ENCODE measurements at places on chromosomes 2 and 18.

DNA sequence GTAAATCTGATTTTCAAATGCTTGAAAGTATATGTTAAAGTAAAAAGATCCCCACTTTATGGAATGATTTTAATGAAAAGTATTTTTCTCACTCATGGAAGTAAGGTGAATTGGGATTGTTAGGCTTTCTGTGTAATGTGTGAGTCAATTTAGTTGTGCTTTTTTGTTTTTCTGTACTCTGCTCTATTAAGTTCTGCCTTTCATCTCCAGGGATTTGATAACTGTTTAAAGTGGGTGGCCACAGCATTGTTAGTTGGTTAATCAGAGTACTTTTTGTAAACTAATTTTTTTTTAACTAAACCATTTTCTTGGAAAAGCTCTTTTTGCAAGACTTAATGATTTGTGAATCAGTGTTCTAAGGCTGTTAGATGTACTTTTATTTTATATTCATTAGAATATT is 76.8 kb downstream of the ABI2 start:
- DNase-seq, result no peak

- no peak for DNase-seq
Observed at GRCh38 chr2:15367205-15367604, 193.9 kb downstream of the NBAS start.

DNA sequence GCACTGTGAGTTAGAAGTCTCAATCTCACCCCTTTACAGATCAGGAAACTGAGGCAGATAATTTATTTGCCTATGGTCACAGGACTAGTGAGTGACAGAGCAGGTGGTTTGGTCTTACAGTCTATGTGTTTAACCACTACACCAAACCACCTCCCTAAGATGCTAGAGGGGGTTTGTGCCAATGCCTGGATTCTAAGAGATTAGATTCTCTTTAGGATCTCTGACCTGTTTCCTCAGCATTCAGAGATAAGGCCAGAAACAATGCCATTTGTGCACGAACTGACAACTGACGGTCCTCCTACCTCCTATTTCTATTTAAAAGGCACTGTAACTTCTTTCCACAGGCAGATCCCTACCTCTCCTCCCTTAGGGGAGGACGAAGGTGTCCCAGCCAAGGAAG is 2.3 kb upstream of the SLC20A1 start:
- no peak for DNase-seq

- DNase-seq, result no peak
Observed at GRCh38 chr2:234472155-234472554, 24.7 kb downstream of the ARL4C start.

DNA sequence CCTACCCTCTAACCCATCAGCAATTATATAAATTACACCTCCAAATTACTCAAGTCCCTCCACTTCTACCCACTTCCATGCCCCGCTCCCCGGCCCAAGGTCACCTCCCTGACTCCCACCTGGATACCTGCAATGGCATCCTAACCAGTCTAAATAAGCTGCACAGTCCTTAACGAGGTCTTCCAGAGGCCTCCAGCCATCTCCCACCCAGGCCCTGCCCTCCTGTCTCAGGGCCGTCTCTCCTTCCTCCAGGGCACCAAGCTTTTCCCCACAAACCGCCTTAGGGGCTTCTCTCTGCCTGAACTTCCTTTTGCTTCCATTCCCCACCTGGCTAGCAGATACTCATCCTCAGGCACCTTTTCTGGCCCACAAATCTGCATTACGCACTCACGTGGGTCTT is 4.8 kb downstream of the L3MBTL4 start:
- DNase-seq, result no peak

DNA sequence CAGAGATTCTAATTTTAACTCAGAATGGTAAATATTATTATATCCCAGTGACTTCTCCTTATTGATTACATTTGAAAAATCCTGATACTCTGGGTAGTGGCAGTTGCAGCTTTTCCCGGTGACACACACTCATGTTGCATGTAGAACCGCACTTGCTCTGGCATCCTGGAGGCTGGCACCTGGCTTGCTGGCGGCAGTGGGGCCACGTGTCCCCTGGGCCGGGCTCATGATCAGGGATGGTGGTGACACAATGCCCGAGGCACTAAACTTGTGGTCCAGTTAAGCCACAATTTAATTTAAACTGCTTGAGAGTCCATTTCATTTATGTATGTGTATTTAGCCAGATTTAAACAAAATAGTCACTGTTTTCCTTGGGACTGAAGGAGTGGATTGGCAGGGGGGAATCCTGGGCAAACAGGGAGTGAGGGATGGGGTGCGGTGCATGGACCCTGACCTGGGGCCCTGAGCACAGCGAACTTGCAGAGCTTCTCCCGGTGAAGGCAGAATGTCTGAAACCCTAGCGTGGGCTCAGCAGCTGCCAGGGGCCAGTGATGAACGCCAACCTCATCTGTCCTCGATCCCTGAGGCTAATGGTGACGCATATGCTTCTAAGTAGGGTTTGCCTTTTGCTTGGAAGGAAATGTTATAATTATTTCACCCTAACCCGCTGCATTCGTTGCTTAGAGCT is 50.0 kb downstream of the KCNG2 start:
- DNase-seq, result no peak

GRCh38 chr2:216622526-216622925 is 10.7 kb upstream of the IGFBP2 start:
- no peak for DNase-seq

DNA sequence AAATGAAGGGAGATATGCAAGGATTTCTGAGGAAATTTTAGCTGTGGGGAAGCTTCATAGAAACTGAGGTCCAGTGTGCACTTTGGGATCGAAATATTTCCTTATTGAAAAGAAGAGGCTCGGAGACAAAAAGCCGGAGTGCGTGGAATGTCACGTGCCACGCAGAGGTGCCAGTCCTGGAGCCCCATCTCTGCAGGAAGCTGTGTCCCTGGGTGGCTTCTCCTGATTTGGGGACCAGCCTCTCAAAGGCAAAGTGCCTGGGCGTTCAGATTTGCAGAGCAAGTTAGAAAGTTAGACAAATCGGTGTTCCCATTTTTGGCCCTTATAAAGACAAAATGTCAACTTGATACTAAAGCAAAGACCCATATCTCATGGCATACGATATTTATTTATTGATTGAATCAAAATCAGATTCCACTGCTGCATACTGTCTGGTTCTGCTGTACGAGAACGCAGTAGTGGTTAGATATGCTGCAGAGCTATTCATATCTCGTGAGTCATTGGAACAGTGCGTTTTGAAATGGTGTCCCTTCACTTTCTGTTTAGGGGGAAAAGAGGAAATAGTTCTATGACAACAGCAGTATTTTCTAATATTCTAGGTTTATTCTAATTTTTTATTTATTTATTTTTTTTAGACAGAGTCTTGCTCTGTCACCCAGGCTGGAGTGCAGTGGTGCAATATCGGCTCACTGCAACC is 9.1 kb upstream of the ATG16L1 start:
- no peak for DNase-seq

GRCh38 chr2:64214281-64215115 is 70.3 kb upstream of the PELI1 start:
- DNase-seq, result peak; percentile 26

GRCh38 chr2:30655660-30656059 is 151.6 kb downstream of the CAPN13 start:
- DNase-seq, result no peak

- no peak for DNase-seq
Observed at GRCh38 chr18:67957684-67958083, 441.2 kb upstream of the DSEL start.

GRCh38 chr2:30797381-30798015 is 9.7 kb downstream of the CAPN13 start:
- DNase-seq, result no peak

DNA sequence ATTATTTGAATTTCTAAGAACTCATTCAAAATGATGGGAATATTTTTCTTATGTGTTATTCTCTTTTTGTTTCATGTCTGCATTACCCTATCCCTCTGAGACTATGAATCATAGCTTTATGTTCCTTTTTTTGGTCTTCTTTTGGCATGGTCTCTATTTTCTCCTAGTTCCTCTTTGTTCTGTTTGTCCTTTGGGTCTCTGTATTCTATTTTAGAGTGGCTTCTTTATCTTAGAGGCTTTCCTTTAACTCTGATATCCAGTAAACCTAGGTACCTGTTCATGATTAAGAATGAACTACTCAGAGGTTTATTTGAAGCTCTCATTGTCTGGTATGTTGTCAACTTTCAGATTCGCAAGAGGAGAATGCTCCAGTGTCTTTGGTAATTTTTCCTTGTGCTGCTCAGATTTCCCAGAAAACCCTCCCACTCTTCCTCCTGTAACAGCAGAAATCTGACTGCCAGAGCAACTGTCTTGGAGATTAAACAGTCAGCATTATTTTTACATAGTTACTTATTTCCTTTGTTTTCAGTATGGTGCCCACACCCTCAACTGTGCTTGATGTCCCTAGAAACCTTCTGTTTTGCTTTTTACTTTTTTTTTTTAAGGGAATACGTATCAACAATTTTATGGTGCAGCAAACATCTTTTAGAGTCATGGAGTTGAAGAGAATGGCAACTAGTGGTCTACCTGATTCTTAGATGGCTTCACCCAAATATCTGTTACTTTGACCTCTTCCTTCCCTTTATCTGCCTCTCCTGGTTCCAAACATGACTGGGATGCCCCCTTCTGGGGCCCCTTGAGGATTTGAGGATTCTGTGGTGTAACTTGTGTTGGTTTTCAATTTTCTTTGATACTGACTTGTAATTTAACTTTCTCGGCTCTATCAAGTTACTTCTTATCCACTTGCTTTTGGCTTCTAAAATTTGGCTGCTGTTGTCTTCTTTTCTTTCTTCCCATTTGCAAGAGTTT is 92.0 kb downstream of the DPP10 start:
- no peak for DNase-seq

- no peak for DNase-seq
Observed at GRCh38 chr18:74116633-74117554, 30.7 kb downstream of the FBXO15 start.

GRCh38 chr18:76707534-76707933 is 114.8 kb upstream of the ZNF236 start:
- DNase-seq, result no peak

GRCh38 chr2:60355849-60356261 is 197.6 kb downstream of the BCL11A start:
- no peak for DNase-seq

DNA sequence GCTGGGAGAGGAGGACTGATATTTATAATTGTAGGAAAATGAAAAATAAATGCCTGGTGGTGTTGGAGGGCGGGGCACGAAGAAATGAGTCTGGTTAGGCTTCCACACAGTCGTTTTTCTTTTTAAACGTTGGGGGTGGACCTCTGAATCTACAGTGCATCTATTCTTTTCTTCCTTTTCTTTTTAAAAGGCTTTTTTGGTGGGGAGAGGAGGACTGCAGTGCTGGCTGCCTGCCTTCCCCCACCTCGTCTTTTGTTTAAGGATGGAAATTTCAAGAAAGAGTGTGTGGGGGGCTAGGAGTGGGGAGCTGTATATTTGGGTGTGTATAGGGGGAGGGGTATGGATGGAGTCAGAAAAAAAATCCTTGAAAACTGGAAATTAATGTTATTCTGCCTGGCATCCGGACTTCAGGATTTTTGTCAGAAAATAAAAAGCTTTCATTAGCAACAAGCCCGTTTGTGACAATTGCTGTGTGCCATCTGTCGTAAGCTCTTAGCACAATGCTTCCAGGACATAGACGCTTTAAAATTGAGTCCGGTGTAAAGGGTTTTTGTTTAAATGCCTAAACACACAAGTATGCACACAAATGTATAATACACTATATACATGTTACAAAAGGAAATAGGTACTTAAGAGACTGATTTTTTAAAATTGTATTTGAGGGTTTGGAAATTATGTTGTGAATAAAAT is 1.1 kb downstream of the MAP2 start:
- no peak for DNase-seq

- no peak for DNase-seq
Observed at GRCh38 chr18:41075212-41075611, 879.8 kb upstream of the PIK3C3 start.

DNA sequence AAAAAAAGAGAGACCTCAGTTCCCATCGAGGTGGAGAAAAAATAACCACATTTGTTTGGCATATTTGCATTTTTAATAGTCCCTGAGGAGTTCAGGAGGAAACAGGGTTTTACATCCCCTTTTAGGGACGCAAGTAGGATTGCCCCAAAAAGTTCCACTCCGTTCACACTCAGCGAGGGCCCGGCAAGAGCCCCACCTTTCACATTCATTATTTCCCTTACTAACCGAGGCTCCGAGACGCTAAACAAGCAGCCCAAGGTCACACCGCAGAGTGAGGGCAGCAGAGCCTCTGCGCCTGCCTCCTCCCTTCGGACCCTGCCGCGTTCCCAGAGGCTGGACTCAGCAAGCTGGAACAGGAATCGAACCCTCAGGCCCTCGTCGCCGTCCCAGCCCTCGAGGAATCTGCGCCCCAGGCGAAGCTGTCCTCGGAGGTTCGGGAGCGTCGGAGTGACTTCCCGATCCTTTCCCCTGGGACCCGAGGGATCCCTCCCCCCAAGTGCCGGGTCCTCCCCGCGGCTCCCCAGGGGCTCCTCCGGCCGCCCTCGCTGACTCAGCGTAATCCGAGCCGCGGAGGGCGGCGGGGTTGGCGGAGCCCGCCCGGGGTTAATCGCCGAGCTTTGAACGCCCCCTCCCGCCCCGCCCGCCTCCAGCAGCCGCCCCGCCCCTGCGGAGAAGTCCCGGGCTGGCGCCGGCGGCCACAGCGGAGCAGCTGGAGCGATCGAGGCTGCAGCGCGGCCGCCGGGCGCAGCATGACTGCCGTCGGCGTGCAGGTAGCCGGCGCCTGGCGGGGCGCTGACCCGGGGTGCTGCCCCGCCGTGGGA is at the start of gene TMEM37:
Gene TMEM37 (plus strand): TSS at position 700 of the 821 bp plus-strand sequence. CDS start 50 bp downstream, at position 750.
- no peak for DNase-seq

- no peak for DNase-seq
Observed at GRCh38 chr2:168105127-168105683, 142.2 kb downstream of the STK39 start.

GRCh38 chr2:156279446-156280150 is 52.9 kb downstream of the NR4A2 start:
- DNase-seq, result no peak

DNA sequence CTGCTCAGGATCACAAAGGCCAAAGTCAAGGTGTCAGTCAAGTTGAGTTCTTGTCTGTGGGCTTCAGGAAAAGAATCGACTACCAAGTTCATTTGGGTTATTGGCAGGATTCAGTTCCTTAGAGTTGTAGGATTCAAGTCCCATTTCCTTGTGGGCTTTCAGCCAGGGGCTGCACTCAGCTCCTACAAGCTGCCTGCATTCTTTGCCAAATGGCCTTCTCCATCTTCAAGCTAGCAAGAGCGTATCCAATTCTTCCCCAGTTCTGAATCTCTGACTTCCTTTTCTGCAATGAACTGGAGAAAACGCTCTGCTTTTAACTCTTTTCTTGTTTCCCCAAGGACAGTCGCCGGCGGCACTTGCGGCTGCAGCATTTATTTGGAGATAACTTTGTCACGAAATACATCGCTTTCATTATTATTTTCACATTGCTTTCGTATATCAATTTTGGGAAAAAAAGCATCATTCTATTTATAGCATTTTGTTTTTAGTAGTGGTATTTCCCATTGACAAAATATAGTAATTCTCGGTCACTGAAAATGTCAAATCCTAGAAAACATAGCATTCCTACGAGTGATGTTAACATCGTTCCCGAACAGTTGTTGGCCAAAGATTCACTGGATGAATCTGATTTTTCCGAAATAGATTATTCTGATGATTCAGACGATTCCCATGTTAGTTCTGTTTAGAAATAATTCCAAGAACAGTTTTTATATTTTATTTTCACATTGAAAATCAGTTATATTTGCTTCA is 59.6 kb upstream of the SERPINE2 start:
- DNase-seq, result no peak

All from activated CD4-positive, alpha-beta T cell treated with anti-CD3 and anti-CD28 coated beads, Interleukin-2, amount 50 U/mL, for 4 hours (primary cell).